ENCODE measurements at places on chromosomes 1 and 21.

DNA sequence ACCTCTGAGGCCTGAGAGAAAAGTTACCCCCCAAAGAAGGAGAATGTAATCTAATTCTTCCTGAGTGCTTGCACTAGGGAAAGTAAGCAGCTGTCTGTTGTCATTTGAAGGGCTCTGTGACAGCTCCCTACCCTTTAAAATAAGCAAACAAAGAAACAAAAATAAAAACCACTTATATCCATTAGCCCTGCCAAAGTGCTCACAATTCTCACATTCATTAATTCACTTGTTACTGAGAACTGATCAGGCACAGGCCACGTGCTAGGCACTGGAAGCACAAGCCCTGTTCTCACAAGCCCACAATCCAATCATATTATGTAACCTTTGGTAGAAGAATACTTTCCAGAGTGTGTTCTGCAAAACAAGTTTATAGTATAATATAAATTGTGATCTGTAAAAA lies 199.4 kb downstream of the ZC3H11B start:
- no peak for DNase-seq

GRCh38 chr1:201015551-201016091 lies 7.9 kb downstream of the KIF21B start:
- DNase-seq = no peak

- peak; percentile 79 for DNase-seq
Observed at GRCh38 chr1:184156521-184157393, 105.2 kb downstream of the TSEN15 start.

DNA sequence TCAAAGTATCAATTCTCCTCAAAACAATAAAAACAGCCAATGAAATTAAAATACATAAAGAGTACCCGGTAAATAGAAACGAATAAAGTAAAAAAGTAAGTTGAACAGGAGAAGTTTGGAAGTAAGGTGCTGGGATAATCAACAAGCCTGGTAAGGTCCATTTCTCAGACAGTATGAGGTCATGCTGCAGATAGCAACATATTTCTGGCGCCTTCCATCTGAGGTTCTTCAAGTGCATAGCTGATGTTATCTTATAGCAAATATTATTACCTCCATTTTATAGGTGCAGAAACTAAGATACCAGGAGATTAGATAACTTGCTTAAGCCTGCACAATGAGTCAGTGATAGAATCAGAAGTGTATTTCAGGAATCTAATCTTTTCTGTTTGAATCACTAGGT lies 23.7 kb upstream of the CEP350 start:
- DNase-seq = no peak

- no peak for DNase-seq
Observed at GRCh38 chr1:62726011-62726442, 37.8 kb upstream of the DOCK7 start.

DNA sequence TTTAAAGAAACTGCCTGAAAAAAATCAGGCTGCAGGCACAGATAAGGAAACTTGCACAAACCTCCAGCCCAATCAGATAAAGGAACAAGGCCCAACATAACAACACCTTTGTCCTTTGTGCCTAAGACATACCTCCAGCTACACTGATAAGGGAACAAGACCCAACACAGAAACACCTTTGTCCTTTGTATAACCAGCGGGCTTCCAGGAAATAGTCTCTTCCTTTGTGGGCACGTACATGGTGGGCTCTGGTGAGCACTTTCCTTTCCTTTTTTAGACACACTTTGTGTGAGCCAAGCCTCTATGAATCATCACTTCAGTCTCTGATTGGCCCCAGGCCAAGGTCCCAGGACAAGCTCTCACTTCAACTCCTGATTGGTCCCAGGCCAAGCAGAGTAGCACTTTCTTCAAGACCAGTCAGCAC lies 23.6 kb downstream of the ZNF670 start:
- no peak for DNase-seq

GRCh38 chr1:20474333-20474975 lies 11.6 kb downstream of the CAMK2N1 start:
- no peak for DNase-seq

DNA sequence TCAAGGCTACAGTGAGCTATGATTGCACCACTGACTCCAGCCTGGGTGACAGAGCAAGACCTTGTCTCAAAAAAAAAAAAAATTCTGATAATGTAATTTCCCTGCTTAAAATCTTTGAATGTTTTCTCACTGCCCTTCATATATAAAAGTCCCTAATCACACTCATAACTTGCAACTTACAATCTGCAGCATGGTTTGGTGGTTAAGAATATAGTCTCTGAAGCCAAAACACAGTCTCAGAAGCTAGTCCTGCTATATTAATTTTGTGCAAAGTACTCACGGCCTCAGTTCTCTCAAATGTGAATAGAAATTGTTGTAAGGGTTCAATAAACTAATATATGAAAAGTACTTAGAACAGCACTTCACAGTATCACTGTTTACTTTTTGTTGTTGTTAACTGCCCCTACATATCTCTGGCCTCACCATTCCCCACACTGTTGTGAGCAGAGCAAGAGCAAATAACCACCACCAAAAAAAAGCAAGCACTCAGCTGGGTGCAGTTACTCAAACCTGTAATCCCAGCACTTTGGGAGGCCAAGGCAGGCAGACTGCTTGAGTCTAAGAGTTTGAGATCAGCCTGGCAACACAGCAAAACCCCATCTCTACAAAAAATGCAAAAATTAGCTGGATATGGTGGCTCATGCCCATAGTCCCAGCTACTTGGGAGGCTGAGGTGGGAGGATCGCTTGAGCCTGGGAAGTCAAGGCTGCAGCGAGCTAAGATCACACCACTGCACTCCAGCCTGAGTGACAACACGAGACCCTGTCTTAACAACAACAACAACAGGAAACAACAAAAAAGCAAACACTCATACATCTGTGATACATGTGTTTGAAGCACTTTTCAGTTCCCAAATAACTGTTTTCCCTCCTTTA lies 22.4 kb downstream of the ASH1L start:
- no peak for DNase-seq

- no peak for DNase-seq
Observed at GRCh38 chr1:35971601-35972000, 40.7 kb downstream of the AGO3 start.

DNA sequence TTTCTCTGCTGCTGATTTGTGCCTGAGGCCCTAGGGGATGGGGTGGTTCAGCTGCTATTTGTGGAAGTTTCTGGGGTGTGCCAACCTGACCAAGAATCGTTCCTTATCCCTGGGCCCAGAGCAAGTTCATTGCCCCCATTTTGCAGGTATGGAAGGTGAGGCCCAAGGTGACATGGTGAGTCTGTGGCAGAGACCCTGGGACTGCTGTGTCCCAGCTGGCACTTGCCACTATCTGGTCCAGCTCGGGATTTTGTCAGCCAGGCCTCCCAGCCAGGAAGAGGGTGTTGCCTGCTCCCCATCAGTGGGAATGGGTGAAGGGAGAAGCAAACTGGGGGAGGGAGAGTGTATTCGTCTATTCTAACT lies 18.9 kb upstream of the LRP8 start:
- no peak for DNase-seq

DNA sequence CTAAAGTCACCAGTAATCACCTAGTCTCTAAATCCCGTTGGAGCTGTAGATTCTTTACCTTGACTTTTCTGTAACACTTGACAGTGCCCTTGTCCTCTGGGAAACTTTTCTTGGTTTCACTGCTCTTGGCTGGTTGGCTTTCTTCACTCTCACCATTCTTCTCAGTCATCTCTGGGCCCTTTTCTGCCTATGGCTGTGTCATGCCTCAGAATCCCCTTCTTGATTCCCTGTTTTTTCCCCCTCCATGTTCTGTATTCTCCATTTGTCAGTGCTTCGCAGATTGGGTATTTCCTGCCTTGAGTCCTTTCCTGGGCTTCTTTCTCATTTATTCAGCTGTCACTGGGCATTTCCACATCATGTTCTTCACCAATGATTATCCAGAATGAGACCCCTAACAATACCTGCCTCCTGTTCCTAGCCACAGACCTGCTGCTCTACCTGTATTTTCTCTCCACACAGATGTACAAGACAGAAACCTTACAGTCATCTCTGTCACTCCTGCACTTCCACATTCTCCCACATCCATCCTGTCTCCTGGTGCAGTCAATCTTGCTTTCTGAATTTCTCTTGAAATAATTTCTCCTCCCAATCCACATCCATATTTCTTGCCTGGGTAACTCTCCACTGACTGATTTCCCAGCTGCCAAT lies 14.7 kb downstream of the UCK2 start:
- DNase-seq = no peak

- no peak for DNase-seq
Observed at GRCh38 chr1:47782414-47783166, 214.6 kb downstream of the TRABD2B start.

- no peak for DNase-seq
Observed at GRCh38 chr1:101238031-101238628, 1.3 kb downstream of the S1PR1 start.

GRCh38 chr1:15858069-15858670 lies 10.7 kb downstream of the SPEN start:
- DNase-seq = no peak

GRCh38 chr1:202762019-202762418 lies 46.2 kb downstream of the KDM5B start:
- DNase-seq = no peak

GRCh38 chr1:151923422-151923821 lies 14.1 kb upstream of the THEM4 start:
- DNase-seq = no peak

GRCh38 chr1:12166834-12167492 lies at the start of gene TNFRSF1B:
TSS of gene TNFRSF1B (plus strand) at chr1:12166991. CDS start at chr1:12167092, 101 bp downstream.
- no peak for DNase-seq

DNA sequence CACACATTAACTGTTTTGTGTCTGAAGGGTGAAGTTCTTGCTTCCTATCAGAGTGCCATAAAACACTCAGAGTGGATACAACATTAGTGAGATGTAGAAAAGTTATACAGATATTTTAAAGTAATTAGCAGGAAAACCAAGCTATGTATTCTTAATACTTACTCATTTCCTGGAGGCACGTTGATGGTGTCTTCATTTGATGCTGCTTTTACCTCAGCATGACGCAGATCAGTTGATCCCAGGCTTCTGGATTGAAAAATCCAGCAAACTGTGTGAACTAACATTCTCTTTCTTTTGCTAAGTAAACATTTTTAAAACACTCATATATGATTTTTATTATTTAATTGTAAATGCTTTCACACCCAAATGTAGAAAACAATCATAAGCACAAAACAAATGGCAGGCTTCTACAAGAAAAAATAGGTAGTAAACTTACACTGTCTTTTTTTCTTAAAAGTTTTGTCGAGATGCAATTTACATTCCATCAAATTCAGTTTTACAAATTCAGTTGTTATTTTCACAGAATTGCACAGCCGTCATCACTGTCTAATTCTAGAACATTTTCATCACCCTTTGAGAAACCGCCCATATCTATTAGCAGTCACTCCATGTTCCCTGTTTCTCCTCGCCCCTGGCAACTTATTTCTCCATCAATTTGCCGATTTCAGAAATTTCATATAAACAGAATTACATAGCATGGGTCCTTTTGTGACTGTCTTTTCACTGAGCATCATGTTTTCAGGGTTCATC lies 198.9 kb downstream of the LRRC7 start:
- no peak for DNase-seq

GRCh38 chr1:173255214-173255813 lies 48.2 kb upstream of the TNFSF4 start:
- DNase-seq = peak; percentile 21

DNA sequence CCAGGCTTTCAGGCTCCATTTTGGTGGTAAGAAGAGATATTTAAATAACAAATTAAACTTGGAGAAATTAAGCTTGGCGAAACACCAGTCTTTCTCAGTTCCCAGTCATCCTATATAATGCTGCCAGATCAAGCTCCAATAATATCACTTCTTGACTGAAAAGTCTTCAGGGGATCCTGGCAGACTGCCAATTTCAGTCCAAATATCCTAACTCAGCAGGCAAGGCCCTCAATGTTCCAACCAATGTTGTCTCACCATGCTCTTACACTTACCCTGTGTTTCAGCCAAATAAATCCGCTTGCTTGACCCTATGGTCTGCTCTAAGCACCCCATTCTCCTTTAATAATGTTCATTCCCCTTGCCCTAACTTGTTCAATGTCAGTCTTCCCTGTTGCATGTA lies 39.9 kb upstream of the BCL10 start:
- peak; percentile 9 for DNase-seq

DNA sequence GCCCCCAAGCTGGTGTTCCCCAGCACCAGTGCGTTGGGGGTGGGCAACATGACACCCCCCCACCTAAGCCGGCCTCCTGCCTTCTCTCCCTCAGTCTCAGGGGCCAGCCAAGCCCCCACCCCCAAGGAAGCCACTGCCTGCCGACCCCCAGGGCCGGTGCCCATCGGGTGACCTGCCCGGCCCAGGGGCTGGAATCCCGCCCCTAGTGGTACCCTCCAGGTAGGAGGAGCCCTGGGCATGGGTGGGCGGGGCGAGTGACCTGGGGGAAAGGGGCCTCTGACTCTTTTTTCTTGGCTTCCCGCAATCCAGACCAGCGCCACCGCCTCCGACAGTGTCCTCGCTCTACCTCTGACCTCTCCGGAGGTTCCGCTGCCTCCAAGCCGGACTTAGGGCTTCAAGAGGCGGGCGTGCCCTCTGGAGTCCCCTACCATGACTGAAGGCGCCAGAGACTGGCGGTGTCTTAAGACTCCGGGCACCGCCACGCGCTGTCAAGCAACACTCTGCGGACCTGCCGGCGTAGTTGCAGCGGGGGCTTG lies 1.3 kb upstream of the EFNA4 start:
- DNase-seq = no peak

GRCh38 chr1:205748403-205749233 lies 1.4 kb downstream of the NUCKS1 start:
- peak; percentile 52 for DNase-seq

- no peak for DNase-seq
Observed at GRCh38 chr1:89582571-89582970, 50.3 kb upstream of the LRRC8C start.

- no peak for DNase-seq
Observed at GRCh38 chr1:50877641-50878040, 82.4 kb downstream of the FAF1 start.

DNA sequence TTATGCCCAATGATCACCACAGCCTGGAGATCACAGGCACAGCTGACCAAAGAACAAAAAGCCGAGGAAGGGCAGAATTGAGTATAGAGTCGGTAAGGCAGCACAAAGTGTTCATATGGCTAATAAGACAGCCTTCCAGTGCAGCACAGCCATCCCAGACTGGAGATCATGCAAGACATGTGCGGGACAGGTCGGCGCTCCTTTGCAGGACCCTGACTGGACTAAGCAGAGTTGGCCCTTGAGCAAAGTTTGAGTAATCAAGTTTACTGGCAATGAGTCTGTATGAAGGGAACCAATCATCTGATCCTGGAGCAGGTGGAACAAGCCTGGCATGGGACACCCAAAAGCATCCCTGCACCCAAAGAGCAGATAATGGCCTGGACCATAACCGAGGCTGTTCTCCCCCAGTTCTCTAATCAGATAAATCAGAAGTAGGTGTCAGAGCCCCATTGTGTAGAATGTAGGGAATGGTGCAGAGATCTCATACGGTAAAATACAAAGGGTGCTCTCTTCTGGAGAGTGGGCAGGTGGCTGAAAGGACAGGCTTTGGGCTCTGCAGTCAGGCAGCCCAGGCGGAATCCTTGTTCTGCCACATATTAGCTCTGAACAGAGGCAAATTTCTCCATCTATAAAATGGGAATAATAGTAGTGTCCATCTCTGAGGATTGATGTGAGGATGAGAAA lies 10.7 kb upstream of the DNASE2B start:
- DNase-seq = no peak
